CD4-positive, alpha-beta T cell (primary cell): ENCODE measurements at places on chromosomes 11 and 22.

DNA sequence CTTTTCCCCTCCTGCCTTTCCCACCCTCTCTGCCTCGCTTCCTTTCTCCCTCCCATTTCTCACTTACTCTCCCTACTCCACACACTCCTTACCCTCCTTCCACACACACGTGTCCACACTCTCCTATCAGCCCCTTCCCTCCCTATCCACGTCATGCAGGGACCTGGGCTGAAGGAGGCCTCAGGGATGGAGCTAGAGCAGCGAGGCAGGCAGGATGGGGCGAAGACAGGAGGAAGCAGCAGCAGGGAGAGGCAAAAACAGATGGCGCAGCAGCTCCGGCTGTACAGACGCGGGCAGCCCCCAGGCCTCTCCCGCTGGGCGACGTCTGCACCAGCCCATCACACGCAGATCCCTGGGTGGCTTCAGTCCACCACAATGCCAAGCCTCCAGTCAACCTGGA, 97.9 kb downstream of the SPATA19 start:
- no peak for DNase-seq

DNA sequence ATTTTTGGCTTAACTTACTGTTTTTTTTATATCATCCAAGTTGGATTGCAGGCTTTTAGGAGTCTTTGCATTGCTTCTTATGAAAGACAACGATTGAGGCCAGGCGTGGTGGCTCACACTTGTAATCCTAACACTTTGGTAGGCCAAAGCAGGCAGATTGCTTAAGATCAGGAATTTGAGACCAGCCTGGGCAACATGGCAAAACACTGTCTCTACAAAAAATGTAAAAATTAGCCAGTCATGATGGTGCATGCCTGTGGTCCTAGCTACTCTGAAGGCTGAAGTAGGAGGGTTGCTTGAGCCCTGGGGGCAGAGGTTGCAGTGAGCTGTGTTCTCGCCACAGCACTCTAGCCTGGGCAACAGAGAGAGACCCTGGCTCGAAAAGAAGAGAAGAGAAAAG, 56.6 kb downstream of the BID start:
- no peak for DNase-seq

DNA sequence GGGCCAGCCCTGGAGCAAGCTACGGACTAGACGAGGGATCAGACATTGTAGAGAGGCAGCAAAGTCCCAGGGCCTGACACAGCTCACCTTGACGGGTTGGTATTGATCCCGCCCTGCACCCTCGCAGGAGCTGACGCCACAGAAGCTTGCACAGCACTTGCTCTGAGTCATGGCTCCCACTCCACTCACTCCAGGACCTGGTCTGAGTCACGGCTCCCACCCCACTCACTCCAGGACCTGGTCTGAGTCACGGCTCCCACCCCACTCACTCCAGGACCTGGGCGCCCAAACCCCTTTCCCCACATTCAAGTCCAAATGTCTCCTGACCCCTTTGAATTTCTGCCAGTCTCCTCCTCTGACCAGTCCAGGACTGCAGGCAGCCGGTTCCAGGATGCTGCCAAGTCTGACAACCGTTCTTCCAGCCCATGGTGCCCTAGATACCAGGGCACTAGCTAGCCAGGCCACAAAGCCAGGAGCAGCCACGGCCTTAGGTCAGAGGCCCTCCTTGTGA, 6.0 kb upstream of the PNPLA5 start:
- DNase-seq = no peak

GRCh38 chr22:29323641-29324040, 8.1 kb upstream of the RASL10A start:
- DNase-seq = no peak

DNA sequence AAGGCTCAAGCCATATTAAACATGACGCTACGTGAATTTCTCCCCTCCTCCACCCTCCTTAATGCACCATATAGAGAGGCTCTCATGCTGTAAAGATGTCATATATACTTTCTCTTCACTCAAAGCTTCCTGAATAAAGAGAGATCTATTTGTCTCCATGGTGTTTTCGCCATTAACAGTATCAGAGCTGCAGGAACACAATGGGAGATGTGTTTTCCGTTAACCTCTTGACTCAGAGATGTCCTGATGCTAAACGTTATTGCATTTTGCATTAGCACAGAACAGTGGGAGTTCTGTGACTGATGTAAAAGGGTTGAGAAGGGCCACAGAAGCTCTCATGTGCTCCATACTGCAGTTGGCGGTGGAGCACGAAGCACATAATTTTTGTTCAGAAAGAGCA, 25.7 kb upstream of the BLID start:
- no peak for DNase-seq

DNA sequence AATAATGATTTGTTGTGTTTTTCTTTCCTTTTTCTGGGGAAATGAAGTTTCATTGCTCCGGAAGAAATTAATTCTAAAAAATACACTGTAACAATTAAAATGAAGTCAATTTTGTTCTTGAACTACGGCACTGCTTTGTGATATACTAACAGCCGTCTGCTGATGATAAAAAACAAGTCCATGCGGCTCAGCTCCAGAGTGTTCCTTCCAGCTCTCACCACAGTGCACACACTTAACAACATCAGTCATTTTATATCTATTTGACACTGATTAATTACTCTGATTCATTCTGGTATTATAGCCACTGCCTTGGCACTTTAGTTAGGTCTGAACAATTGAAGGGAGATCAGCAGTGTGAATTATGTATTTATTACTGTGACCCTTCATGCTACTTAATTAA, 97.4 kb upstream of the SLC6A5 start:
- no peak for DNase-seq

- no peak for DNase-seq
Observed at GRCh38 chr11:2762451-2762850, 62.7 kb upstream of the KCNQ1OT1 start.

DNA sequence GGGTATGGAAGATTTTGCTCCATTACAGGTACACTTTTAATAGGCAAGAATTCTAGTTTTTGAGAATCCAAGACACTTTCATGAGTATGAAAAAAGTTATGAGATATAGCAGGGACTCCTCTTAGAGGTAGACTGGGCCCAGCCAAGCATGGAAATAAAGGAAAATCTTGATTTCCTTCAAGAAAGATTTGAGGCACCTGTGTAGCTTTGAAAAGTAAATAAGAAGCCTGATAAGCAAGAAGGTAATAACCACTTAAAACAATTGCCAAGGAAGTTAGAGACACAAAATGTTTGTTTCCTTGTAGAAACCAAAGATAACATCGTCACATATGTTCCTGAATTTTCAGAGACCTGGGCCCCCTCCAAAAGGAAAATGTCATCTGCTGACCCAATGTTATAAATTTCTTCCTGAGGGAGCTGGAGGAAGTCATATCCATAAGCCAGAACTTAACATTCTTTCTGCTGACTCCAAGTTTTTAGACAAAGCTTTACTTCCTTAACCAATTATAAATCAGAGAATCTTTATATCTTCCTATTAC, 314.5 kb upstream of the ANO3 start:
- no peak for DNase-seq

DNA sequence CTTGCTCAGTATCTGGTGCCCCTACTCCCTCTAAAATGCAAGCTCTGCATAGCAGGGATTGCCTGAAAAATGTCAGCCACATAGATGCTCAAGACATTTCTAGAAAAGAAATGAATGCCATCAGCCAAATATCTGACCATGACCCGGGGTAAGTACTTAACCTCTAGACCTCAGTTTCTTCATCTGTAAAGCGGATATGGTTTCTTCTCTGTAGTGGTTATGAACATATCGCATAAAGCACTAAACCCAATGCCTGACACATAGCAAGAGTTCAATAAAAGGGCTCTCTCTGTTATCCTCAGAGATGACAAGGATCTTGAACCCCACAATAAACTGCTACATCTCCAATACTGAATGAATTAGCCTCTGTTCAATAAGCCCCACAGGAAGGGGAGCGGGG, 122.6 kb downstream of the ABTB2 start:
- DNase-seq = no peak

DNA sequence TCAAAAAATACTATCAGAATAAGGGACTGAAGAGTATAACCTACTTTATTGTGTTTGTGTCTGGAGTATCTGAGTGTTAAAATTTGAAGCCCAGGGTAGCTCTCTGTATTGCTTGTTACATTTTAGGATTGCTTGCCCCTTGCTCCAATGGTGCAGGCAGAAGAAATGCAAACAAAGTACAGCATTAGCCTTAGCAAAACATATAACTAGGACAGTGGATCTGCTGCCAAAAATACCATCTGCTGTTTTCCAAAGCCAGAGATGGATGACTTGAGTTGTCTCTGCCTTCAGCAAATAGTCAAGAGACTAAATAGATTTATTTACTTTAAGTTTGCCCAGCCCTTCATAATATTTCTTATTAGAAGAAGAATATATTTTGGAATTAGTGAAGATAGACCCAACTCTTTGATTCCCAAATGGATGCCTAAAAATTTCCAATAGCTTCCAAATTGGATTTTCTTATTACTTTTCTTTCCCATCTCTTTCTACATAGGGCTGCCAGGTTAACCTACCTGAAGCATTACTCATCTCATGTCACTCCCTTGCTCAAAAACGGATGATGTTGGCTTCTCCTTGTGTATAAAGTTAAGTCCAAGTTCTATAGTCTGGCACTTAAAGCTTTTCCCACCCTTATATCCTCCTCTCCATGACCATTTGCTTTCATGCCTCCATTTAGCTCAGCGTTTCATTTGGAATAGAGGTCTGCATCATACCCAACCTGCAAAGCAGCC, 66.3 kb downstream of the LDLRAD3 start:
- no peak for DNase-seq

DNA sequence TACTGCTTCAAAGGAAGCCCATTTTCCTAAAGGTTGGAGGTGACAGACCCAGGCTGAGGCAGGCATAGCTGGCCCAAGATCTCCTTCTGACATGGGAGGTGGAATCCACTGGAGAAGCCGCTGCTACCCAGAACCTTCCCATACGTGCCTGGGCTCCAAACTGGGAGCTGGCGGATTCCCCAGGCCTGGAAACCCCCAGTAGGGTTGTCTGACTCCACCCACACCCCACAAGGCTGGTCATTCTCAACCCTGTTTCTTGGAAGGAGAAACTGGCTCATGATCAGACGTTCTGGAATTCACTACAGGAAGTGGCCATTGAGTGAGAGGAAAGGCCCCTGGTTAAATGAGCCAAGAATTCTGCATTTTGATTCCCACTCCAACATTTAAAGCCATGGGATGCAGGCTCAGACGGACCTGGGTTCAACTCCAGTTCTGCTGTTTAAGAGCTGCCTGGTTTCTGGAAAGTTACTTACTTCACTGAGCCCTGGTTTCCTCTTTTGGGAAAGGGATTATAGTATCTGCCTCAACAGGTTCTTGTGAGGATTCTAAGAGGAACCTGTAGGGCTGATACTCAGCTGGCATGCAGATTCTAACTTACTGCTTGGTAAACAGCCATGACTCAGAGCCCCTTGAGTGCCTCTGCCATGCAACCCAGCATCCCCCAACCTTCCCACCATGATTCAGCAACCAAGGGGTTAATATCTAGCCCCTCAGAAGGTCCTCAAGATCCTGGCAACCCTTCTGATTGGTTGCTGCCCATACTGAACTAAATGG, 19.4 kb upstream of the TSKU start:
- no peak for DNase-seq

GRCh38 chr11:44608991-44609782, 43.7 kb downstream of the CD82 start:
- no peak for DNase-seq

GRCh38 chr11:32400670-32401369, 34.5 kb downstream of the WT1 start:
- no peak for DNase-seq

GRCh38 chr11:10116588-10116987, 177.4 kb downstream of the SBF2 start:
- no peak for DNase-seq

DNA sequence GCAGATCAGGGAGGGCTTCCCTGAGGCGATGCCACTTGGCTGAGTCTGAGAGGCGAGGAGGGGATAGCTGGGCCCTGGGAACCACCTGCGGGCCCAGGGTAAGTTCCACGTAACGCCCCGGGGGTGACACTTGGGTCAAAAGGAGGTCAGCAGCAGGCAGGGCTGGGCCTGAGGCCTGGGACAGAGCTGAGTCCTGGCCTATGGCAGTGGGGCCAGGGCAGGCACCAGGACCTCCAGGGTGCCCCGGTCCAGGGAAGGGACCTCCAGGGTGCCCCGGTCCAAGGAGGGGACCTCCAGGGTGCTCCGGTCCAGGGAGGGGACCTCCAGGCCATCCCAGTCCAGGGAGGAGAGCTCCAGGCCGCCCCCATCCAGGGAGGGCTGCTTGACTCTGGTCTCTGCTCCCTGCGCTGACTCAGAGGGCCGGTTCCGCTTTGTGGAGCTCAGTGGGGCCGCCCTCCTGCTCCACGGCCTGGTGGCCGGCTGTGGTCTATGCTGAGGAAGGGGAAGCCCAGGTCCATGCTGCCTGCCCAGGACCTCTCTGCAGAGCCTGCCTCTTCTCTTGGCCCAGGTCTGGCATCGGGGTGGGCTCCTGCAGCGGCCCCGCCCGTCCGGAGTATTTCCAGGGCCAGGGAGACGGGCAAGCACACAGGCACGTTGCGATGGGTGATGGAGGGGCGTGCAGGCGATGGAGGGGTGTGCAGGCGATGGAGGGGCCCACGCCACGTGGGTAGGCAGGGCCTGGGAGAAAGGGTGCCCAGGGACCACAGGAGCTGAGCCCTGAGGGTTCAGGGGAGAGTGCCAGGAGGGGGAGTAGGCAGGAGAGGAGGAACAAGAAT, 19.5 kb upstream of the WNT7B start:
- no peak for DNase-seq

- DNase-seq = no peak
Observed at GRCh38 chr22:27581688-27582087, 219.9 kb downstream of the MN1 start.

- DNase-seq = no peak
Observed at GRCh38 chr11:19770277-19770676, 57.6 kb downstream of the NAV2 start.

DNA sequence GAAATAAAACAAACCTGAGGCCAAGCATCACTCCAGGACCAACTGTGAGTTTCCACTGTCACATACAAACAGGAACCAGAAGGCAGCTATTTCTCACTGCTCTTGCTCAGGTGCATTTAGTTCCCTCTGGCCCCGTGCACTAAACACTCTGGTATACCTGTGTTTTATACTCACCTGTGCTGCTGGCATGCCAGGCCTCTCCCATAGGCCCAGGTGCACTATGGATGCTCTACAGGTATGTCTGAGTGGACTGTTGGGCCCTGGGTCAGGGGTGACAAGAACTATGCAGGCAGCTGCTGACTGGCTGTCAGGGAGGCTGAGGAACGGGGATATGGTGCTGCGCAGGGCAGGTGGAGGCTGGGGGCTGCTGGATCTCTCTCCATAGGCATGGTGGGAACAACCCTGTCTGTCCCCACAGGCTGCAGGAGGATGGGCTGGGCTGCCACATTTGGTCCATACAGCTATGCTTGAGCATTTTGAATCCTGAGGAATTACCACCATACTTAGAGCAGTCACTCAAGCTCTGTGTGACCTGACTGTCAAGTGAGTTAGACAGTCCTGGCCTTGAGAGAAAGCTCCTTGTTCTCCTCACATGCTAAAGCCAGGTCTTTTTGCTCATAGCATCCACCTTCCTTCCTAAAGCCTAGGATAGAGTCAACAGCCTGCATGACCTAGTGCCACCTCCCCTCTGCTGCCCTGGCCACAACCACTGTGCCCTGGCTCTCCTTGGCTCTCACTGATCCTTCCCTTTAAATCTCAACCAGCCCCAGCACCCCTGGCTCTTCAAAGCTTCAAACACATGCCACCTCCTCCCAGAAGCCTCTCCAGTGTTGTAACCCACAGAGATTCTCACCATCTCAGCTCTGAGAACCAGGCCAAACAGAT, 72.9 kb downstream of the C11orf58 start:
- no peak for DNase-seq

- no peak for DNase-seq
Observed at GRCh38 chr11:38582756-38583155, 1984.7 kb upstream of the RAG2 start.
